ENCODE measurements at places on chromosomes 11 and 22.

DNA sequence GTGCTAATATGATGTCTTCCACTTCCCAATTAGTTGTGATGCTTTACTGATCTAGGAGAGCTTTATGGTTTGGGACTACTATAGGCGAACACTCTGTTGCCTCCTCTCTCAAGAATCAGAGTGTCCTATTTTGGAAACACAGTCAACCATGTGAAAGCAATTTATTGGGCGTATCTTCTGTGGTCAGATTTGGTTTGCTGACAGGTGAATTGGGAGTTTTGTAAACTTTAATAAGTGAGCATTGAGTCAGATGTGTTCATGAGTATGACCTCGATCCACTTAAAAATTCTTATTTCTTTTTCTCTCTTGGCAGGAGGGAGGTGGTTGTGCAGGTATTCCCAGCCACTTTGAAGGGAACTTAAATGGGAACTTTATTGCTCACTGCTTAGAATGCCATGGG is 4.4 kb downstream of the CAT start:
- no peak for DNase-seq

DNA sequence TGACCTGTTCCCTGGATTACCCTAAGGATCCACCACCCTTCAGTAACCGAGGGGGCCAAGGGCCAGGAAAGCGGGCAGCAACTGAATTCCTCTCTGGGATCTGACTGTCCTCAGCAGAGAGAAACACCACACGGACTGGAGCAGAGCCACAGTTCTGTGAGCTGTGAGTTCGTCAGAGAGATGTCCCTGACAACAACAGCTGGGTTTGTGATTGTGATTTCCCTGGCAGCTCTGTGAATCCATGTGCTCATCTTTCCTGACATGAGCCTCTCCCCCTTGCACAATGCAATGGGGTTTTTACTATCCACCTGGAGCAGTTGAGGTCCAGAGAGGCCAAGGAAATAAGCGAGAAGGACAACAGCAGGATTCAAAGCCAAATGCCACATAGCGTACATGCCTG is 69.4 kb upstream of the AMPD3 start:
- DNase-seq = no peak

- no peak for DNase-seq
Measured at GRCh38 chr11:5124891-5125620, 13.1 kb downstream of the OR52A5 start.

GRCh38 chr11:37322333-37323194 is 724.5 kb upstream of the RAG2 start:
- DNase-seq = no peak
